Hepatocyte (in vitro differentiated cells): ENCODE measurements at places on chromosomes 4 and X. TPM values are rescaled to one million over a fixed set of nuclear protein-coding genes. Genes with fewer than 3 reads are reported as not detected.

GRCh38 chr4:40205259-40206198, 8.7 kb downstream of the RHOH start:
- H3K27me3 ChIP-seq: no peaks in the 10 kb centered on the region
- H3K4me1 ChIP-seq: peaks cover 7% of the 10 kb centered on the region
- H3K4me3 ChIP-seq: no peak overlapping the region

DNA sequence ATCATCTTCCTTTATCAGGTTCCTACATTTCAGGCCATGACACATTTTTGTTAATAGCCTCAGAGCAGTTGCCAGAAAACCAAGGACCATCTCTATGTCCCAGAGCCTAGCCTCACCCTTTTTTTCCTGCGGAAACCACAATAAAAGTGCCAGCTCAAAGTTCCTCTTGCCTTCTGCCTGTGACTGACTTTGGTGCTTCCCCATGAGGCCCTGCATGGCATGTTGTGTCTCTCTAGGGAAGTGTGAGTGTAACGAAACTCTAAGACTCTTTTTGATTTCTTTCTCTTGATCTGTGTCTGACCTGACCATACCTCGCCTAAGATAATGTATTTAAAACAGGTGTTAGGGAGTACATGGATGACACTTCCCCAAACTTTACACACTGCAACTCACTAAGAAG, 642.3 kb upstream of the BOD1L1 start:
- H3K4me3 ChIP-seq: no peak overlapping the region
- no peak for DNase-seq
- no peaks in the 10 kb centered on the region for H3K27me3 ChIP-seq
- no peaks in the 10 kb centered on the region for H3K36me3 ChIP-seq
- H3K4me1 ChIP-seq: no peaks in the 10 kb centered on the region

- H3K4me1 ChIP-seq: peaks cover 13% of the 10 kb centered on the region
- no peak overlapping the region for H3K4me3 ChIP-seq
- no peaks in the 10 kb centered on the region for H3K36me3 ChIP-seq
- H3K27ac ChIP-seq: no peak overlapping the region
- no peaks in the 10 kb centered on the region for H3K27me3 ChIP-seq
- DNase-seq: no peak
Observed at GRCh38 chr4:120318196-120318846, 251.7 kb upstream of the MAD2L1 start.

Gene IL2
- total RNA-seq: not detected in 2 replicates

Gene ADH6
- 23.1 and 23.6 TPM in 2 replicates for total RNA-seq
